CD4-positive, alpha-beta T cell treated with Interleukin-10 for 1 hour (primary cell): ENCODE measurements at places on chromosomes 3 and 15.

GRCh38 chr3:90016555-90016954, 909.1 kb downstream of the EPHA3 start:
- DNase-seq = no peak

- DNase-seq = no peak
These were observed 27.6 kb downstream of the FOXL2 start for GRCh38 chr3:138919325-138919724.

DNA sequence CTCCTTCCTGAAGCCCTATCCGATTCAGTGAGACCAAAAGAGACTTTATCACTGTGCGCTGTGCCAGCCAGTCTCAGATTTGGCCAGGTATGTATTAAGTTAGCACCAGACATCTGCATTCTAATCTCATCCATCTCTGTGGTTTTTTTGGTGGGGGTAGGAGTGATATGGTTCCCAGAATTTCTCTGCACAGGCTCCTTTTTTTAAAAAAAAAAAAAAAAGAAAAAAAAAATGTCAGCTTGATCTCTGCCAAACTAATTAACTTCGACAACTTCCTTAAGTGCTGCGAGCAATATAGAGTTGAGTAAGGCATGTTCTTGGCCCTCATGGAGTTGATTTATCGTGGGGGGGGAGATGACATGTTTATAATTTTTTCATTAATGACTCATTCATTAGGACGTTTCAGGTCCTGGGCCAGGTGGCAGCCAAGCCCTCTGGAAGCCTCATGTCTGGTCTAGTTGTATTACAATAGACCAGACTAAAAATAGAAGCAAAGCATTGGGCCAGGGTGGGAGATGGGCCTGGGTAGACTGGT, 12.9 kb downstream of the SLCO3A1 start:
- peak; percentile 47 for DNase-seq

GRCh38 chr15:98743177-98743576, 94.8 kb downstream of the IGF1R start:
- DNase-seq = no peak

GRCh38 chr3:170572665-170573253, 13.1 kb downstream of the SLC7A14 start:
- no peak for DNase-seq

- no peak for DNase-seq
These were observed 51.0 kb upstream of the USP3 start for GRCh38 chr15:63453186-63453905.

DNA sequence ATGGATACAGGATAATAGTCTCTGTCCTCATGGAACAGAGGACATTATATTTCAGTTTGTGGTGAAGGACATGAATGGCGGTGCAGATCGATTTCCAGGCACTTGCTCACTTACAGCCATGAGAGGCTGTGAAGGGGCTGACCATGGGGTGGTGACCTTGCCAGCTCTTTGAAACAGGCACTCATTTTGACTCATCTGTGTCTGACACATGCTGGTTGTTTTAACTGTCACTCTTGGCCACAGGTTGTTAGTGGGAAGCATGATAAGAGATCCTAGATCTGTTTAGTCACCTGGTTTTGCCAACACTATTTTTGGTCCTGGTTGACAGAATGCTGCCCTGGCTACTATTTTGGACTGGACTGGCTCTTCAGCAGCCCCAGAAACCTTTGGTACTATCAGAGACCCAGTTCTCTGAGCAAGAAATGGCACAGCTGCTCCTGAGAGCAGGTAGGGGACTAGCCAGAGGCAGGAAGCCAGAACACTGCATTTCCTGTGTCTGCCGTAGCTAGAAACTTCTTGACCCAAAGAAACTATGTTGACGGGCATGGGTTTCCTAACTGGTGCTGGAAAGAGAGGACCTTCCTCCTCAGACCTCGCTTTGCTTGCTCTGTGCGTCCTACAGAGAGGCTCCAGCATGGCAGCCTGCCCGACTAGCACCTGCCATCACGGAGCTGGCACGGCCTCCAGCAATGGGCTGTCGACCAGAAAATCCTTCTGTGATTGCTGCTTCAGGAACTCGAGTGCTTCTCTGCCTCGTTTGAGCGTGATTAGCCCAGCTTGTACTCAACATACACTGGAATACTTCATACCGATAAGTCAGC, 6.3 kb downstream of the PXYLP1 start:
- DNase-seq = no peak

DNA sequence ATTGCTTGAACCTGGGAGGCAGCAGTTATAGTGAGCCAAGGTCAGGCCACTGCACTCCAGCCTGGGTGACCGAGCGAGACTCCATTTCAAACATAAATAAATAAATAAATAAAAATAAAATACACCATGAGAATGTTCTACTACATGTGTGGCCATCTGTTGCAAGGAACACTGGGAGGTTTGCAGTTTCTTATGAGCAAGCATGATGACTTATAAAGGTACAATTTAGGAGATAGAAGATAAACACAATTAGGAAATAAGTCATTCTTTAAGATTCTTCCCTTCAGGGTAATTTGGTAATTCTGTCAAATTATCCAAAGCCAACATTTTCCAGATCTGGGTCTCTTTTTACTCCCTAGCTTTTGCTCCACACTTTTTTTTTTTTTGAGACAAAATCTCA, 13.4 kb downstream of the HTR3C start:
- DNase-seq = no peak

GRCh38 chr15:79329171-79329611, 18.3 kb downstream of the TMED3 start:
- DNase-seq = no peak

DNA sequence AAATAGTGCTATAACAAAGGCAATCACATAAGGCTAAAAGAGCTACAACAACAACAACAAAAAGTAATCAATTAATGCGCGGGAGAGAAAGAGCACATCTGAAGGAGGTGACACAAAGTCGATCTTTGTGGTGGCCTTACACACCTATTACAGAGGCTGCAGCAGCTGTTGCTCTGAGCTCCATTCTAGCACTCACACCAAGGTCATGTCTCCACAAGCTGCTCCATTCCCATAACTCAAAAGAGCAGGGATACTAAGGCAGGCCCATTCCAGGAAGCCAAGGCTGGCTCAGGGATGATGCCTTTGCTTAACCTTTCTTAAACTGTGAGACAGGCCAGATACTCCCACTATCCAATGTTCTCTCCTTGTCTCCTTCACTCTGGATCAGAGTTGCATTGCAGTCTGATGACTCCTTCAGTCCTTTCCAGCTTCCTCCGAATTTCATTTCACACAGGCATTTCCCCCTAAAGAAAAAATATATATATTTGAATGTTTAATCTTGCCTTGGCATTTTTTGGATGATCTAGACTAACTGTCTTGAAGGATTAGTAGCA, 52.7 kb downstream of the SNTN start:
- DNase-seq = no peak

DNA sequence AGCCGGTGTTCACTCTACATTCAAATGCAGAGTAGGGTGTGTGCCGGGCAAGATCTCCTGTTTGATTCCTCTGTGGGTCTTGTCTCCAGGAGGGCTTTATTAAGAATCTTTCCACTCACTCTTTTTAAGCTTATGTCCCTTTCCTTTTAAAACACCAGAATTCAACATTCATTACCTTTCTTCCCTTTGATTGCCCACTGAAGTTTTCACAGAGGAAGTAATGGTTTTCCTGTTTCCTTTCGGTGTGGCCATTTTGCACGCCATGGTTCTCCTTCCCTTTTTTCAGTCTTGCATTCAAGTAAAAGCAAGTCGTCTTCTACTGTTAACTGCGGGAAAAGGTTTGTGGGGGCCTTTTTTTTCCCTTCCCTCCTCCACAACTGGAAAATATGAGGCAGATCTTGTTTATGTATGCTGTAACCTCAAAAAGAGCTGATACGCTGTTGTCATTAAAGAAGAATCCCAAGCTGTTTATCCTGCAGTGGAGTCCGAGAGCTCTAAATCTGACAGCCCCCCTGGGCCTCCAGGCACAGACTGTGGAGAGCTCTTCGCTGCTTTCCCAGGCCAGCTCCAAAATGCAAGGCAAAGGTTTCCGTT, 40.5 kb downstream of the FILIP1L start:
- peak; percentile 21 for DNase-seq

DNA sequence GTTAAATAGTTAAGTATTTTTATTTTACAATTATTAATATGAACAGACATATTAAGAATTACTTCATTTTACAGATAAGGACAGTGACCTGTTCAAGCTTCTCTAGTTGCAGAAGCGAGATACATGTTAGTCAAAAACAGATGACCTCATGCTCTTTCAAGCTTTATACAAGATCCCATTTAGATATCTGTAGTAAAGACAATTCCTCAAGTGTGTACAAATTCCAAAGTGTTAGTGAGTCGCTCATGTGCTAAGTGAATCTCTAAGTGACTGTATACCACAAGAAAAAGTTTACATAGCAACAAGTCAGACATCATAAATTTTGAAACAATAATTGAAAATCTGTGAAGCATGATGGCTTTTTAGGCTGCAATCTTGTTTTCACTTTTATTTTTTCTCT, 293.8 kb downstream of the ROBO1 start:
- no peak for DNase-seq

GRCh38 chr15:62637574-62637897, 405.0 kb upstream of the TPM1 start:
- no peak for DNase-seq

DNA sequence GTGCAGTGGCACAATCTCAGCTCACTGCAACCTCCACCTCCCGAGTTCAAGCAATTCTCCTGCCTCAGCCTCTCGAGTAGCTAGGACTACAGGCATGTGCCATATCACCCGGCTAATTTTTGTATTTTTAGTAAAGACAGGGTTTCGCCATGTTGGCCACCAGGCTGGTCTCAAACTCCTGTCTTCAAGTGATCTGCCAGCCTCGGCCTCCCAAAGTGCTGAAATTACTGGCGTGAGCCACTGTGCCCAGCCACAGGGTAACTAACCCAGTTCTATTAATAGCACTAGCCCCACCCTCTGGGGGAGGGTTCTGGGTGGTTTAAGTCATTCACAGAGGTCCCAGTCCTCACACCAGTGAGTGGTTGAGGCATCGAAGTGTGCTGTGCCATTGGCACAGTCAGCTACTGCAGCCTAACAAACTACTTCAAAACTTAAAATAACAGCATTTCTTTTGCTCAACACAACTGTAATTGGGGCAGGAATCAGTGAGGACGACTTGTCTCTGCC, 44.0 kb downstream of the RHCG start:
- DNase-seq = no peak

GRCh38 chr3:27289769-27290413, 79.3 kb downstream of the NEK10 start:
- DNase-seq = no peak

DNA sequence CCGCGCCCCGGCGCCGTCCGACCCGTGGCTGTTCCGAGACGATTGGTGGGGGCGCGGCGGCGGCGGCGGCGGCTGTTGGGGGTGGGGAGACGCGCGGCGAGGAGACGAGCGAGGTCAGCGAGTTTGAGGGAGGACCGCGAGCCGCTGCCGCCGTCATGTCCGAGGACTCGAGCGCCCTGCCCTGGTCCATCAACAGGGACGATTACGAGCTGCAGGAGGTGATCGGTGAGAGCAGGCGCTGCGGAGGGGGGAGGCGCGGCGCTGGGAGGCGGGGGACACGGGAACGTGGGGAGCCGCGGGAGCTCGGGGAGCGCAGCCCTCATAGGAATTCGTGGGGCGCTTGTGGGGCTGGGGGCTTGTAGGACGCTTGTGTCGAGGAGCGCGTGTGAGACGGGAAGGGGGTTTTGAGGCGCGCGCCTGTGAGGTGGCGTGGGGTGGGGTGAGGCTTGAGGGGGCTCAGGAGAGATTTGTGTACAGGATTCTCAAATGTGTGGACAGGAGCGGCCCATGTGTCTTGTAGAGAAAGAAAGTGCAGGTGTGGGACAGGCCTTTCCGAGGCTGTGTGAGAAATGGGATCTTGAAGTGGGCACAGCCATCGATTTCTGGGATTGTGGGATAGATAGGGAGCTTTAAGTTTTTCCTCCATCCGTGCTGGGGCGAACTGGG, 518 bp downstream of the OXSR1 start:
- no peak for DNase-seq
